ENCODE measurements at places on chromosomes 2 and 18.

DNA sequence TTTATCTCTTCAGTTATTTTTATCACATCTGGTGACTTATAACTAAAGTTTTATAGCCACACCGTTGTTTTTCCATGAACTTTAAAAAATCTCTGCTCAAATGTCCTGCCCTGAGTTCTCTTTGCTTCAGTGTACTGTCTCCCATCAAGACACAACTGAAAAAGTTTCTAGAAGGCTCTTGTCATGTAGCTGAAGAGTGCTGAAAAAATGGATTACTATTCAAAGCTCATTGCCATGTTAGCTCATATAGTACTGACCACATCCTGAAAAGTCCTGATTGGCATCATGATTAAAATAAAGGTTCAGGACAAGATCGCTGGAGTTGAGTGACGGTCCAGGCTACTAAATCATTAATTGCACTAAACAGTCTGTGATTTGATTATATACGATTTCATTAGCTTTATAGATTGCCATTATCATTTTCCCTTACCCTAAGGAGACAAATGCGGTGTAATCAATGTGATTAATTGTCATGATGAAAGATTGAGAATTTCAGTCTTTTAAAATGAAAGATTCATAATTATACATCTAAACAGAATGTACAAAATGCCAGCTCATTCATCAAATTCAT, 62.2 kb downstream of the MFSD6 start:
- no peak for DNase-seq

GRCh38 chr2:127091148-127091547, 15.8 kb downstream of the BIN1 start:
- no peak for DNase-seq

DNA sequence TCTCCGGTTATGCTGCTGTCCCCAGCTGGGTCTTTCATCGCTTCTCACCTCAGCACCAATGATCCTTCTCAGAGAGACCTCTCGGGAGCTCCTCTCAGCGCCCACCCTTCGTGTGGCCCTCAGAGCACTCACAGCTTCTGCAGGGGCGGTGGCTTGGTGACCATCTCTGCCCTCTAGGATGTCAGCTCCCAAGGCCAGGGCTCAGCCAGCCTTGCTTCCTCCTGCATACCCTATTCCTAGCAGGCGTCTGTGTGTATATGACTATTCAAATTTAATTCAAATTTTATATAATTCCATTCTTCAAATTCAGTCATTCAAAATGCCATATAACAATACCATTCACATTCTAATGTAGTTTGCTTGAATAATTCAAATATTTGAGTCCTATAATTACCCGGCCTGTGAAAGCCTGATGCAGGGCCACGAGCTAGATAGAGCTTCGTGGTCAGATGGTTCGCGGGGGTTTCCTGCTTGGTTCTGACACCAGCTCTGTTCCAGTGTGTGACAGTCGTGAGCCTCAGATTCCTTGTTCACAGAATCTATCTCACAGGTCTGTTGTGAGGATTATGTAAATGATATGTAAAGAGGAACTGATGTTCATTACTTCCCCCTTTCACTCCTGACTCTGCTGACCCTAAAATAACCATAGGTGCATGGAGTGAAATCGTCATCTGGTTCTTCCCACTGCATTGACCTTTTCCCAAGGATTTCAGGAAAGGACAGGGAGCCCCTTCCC, 94.0 kb upstream of the CNGA3 start:
- no peak for DNase-seq

DNA sequence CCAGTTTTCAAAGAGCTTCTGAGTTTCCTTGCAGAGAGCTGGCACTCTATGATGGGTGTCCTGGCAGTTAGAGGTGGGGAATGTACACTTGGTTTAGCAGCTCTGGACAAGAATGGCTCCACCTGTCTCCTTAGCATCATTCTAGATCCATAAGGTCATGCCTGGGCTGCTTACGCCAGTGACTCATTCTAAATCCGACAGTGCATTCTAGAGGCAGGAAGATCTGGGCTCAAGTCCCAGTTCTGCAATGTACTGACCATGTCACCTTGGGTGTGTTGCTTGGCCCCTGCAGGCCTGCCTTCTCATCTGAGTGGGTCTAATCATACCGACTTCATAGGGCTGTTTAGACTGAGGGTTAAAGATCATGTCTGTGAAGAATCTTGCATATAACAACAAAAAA, 46.5 kb downstream of the PTGR3 start:
- DNase-seq = no peak

- DNase-seq = no peak
Measured at GRCh38 chr18:25350489-25351251, 1.3 kb downstream of the ZNF521 start.

DNA sequence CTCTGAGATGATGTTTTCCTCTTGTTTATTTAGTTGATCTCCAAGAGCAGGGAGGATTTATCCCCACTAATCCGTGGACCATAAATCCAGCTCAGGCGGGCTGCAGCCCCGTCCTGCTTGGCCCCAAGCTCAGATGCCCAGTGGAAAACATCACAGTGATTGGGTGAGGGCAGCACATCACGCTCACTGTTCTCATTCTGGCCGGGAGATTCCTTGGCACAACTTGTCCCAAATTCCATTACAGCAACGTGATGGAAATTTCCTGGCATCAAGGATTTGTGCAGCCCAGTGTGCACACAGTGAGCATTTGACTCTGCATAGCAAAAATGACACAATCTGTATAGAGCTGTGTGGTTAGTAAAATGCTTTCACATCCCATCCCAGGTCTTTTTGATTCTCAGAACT, 96.8 kb downstream of the VAPA start:
- no peak for DNase-seq

DNA sequence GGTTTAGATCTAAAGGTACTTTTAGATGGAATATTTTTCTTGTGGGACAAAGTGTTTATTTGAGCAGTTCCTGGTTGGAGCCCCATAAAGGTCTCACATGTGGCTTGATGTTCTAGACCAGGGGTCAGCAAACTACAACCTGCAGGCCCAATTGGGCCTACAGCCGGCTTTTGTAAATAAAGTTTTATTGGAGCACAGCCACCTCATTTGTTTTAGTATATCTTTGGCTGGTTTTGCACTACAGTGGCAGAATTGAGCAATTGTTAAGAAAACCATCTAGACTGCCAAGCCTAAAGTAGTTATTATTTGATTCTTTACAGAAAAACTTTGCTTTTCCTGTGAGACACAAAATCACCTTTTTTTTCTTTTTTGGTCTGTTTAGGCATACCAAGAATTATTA, 41.6 kb downstream of the NDC80 start:
- no peak for DNase-seq

GRCh38 chr2:24824966-24825882, 32.0 kb downstream of the CENPO start:
- DNase-seq = no peak

DNA sequence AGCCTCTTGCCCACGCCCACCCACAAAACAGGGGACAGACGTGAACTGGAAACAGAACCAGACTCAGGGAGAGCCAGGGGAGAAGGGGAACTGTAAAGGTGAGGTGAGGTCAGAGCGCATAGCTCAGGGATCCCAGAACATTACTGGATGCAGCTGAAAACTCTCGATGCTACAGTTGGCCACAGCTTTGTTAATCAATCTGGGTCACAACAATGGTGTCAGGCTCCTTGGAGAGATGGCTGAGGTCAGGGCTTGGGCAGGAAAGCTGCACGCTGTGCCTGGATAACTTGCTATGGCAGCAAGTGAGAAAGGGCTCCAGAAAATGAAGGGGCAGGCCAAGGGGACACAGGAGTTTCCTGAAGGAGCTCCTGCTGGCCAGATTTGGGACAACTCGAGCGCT, 263.3 kb downstream of the TFCP2L1 start:
- DNase-seq = no peak

GRCh38 chr2:164784376-164784775, 57.2 kb downstream of the COBLL1 start:
- DNase-seq = no peak

GRCh38 chr2:39608263-39608575, 57.5 kb upstream of the TMEM178A start:
- DNase-seq = no peak

DNA sequence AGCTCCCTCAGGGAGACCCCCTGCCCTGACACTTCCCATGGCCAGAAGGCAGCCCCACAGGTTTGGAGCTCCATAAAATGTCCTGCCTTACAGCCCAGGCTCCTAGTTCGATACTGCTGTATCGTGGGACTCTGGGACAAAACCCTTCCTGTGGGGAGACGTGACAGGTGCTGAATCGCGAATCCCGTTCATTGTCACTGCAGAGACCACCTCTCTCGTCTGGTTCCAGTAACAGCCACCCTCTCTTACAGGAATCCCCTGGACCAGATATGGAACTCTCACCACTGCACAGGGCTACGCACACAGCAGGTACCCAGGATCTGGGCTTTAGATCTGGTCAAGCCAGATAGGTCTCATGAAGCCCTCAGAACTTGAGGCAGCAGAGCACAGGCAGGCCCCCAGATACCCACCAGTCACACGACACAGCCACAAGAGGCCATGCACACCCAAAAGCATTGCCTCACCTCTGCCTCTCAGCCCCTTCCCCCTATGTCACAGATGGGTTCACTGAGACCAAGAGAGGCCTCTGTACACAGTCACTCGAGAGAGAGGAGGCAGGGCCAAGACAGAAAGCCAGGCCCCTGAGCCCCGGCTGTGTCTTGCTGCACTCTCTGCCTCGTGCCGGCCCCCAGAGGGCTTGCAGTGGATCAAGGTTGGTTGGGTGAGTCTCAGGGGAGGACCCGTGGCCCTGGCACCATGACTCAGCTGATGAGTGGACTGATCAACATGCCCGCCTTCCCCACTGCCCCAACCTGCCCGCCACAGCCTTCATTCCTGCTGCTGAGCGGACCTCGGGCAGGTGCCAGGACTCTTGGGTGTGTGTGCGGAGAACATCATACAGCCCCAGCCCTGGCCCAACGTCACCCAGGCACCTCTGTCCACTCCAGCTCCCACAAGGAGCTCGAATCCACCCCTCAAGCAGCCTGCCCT, 7.6 kb downstream of the SDC1 start:
- DNase-seq = no peak

- no peak for DNase-seq
Measured at GRCh38 chr2:39649511-39649910, 16.2 kb upstream of the TMEM178A start.

GRCh38 chr18:80187956-80188642, 59.2 kb downstream of the PARD6G start:
- no peak for DNase-seq

DNA sequence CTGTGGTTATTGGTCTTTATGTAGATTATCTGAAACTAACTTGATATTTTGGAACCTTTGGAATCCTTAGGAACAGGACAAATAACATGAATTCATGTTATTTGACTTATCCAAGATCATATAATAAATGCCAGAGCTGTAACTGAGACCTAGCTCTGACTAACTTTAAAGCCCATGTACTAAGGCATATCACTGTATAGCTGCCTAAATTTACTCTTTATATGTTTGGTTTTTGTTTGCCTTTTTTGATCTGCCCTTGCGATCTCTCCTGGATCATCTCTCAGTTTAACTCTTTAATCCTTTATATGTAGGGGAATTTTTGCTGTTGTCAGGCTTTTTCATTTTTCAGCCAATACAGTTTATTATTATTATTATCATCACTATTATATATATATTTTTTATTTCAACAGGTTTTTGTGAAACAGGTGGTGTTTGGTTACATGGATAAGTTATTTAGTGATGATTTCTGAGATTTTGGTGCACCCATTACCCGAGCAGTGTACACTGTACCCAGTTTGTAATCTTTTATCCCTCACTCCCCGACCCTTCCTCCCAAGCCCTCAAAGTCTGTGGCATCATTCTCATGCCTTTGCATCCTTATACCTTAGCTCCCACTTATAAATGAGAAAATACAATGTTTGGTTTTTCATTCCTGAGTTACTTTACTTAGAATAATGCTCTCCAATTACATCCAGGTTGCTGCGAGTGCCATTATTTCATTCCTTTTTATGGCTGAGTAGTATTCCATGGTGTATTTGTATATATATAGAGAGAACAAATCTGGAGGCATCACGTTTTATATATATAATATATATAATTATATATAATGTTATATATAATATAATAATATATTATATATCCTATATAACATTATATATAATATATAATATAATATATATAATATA, 48.9 kb downstream of the APLF start:
- DNase-seq = no peak

- no peak for DNase-seq
Measured at GRCh38 chr2:240925568-240926515, 19.7 kb downstream of the CROCC2 start.

DNA sequence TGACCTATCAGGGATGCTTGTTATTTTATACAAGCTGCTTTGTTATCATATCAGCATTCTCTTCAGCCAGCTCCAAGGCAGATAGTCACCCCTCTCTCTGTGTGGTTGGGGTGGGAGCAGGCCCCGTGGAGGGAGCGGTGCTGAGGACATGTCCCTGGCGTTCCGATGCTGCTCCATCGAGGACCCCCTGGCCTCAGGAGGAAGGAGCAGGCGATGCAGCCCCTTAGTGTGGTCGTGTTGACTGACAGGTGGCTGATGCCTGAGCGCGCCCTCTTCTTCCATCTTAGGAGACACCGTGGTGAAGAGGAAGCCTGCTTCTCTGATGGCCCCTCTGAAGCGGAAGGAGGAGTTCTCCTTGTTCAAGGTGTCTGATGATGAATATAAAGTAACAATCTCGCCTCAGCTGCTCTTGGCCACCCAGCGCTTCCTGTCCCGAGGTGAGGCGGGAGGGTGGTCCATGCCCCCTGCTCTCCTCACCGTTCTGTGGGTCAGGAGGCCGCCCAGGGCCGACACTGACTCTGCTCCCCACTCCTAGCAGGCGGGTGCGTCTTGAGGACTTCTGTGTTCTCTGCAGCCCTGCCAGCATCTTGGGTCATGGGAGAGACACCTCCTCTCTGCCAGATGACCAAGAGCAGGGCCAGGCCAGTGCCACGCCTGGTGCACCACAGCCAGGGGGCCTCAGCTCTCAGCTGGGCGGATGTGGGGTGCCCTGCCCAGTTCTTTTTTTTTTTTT, 10.6 kb downstream of the CNNM3 start:
- DNase-seq = no peak

- DNase-seq = no peak
Measured at GRCh38 chr2:172985139-172985892, 90.3 kb upstream of the MAP3K20 start.

DNA sequence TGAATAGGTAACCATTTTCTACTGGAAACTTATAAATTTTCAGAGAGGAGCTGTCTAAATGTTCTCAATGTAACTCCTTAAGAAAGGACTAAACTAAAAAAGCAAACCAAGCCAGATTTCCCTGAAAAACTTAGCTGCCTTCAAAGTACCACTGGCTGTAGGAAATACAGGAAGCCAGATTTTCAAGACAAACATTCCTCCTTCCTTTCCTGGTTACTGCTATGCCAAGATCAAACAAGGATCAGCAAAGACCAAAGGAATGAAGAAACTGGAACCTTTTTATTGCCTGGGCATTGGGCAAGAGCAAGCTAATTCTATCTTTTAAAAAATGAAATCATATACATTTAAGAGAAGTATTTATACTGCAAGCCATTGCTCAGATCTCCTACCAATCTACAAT, 212.7 kb downstream of the DYM start:
- no peak for DNase-seq

- no peak for DNase-seq
Measured at GRCh38 chr2:128166746-128167353, 75.8 kb downstream of the UGGT1 start.
